ENCODE measurements at places on chromosomes 3 and 15.

GRCh38 chr3:63870615-63871005 lies 6.9 kb downstream of the ATXN7 start:
- DNase-seq: no peak

DNA sequence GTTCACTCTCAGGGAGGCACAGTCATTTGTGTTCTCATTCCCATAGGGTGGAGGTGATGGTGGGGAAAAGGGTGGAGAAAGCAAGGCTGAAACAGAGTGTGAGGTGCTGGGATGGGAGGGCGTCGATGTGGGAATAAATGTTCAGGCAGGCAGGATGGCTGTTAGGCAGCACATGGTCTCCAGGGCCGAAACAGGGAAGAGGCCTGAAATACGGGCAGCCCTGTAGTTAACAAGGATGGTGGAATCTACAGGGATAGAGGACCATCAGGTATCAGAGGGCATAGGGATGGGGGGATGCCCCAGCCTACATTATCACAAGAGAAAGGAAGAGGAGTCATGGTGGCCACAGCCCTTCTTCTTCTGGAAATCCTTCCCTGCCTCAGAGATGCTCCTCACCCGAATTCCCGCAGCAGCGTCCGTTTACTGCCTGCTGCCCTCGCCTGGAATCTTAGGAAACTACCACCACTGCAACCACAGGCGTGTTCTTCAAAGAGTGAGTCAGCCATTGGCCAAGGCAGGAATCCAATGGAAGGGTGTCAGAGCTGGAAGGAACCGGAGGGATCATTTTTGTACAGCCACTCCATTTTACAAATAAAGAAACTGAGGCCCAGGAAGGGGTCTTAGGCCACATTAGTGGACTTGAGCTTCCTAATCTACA lies 49.7 kb upstream of the POMGNT2 start:
- peak; percentile 35 for DNase-seq

- no peak for DNase-seq
Observed at GRCh38 chr3:21599890-21600289, 151.1 kb downstream of the ZNF385D start.

DNA sequence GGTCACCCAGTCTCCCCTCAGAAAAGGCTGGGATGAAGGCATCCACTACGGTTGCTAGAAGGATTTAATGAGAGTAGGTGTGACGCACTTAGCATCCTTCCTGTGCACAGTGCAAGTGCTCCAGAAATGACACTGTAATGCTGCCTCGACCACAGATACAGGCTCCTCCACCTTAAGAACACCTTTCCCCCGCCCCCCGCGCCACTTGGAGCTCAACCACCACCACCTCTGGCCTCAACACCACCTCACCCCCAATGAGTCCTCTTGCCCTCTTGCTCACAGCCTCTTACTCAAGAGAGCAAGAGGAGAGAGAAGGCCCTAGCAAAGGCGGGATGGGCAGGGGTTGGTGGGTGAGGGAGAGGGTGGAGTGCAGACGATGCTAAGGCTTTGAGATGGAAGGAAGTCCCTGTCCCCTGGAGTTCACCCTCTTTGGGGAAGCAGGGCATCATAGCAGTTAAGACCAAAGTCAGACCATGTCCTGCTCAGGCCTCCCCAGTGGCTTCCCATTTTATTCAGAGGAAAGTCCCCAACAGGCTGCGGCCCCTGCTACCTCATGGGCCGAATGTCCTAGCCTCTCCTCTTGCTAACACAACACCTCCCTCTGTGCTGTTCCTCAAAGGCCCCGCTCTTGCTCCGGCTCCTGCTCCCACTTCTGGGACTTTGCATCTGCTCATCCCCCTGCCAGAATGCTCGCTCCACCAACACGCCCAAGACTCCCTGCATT lies 8.3 kb downstream of the STARD5 start:
- DNase-seq: no peak
